ENCODE measurements at places on chromosomes 12 and 14.

DNA sequence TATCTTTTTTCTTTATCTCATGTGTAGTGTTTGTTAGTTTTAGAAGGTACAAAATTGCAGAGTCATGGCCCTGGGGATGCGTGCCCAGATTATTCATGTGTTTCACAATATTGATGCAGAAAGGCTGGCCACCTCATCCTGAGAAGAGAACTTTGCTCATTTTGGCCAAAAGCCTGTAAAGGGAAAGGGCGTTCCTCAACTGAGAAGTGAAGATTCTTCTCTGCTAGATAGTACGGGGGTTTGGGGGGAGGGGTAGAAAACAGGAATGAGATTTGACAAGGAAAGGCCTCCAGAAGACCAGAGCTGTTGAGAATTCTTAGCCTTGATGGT is 1.7 kb downstream of the MGST1 start:
- no peak for DNase-seq

DNA sequence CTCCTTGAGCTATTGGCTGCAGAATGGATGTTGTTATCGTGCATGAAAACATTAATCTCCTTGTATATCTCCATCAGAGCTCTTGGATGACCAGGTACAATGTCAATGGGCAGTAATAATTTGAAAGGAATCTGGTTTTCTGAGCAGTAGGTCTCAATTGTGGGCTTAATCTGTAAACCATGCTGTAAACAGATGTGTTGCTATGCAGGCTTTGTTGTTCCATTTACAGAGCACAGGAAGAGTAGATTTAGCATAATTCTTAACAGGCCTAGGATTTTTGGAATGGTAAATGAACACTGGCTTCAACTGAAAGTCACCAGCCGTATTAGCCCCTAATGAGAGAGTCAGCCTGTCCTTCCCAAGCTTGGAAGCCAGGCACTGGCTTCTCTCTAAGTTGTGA is 50.4 kb downstream of the ATG14 start:
- no peak for DNase-seq

DNA sequence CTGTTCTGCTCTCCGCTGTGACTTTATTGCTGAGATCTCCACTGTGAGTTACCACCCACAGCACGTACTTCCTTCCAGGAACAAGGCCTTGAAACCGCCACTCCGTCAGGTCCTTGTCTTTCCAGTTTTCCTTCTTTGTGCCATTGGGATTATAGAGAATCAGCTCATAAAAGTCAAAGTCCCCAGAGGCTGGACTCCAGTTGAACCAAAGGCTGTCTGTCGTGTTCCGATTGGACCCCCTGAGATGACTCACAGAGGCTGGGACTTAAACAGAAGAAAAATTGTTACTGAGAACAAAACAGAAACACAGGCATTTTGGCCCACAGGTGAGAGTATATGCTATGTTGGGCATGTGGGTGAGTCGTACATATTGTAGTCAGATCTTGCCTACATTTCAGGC is 76.6 kb downstream of the PTPRB start:
- no peak for DNase-seq

DNA sequence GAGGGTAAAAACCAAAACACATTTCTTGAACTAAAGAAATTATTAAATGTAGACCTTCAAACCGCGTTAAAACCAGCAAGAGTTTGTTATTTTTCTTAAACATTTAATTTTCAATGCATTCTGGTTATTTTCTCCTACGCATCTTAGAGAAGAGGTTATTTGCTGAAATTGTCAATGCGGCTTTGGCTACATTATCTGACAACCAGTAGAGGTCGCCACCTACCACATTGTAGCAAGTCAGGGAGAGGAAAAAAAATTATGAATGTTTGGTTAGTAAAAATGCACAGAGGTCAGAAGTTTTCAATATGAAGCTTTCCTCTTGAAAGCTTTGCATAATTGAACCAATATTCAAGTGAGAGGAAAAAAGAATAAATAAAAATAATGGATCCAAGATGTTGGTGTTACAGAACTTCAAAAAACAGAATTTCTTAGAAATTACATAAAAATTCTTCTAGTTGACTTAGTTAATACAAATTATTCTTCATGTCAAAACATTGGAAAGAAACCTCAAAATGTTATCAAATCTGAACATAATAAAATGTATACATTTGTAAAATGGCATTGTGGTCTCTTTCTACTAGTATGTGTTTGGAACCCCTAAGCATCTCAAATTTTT is 159.4 kb upstream of the TMTC2 start:
- DNase-seq, result peak; percentile 14

DNA sequence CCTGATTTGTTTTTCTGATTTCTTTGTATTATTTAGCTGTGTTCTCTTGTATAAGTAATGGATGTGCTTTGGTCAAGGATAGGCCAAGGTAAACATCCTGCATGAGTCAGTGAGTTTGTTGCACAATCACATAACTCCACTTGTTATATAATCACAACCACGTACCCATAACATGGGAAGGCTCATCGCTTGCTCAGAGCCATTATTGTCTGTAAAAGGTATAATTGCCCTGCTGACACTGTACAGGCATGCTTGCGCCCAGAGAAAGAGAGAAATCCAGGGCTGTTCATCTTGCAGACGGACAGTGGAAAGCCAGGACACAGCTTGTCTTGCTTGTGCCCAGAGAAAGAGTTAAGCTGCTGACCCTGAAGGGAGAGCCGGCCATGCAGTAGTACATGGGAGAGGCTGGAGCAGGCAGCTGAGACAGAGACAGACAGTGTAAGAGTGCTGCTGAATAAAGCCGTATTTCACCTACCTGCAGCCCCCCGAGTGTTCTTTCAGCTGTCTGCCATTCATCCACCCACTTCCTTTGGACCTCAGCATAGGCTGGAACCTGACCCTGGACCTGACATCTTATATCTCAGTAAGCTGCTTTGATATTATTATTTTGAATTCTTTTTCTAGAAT is 174.7 kb upstream of the DAAM1 start:
- DNase-seq, result no peak

DNA sequence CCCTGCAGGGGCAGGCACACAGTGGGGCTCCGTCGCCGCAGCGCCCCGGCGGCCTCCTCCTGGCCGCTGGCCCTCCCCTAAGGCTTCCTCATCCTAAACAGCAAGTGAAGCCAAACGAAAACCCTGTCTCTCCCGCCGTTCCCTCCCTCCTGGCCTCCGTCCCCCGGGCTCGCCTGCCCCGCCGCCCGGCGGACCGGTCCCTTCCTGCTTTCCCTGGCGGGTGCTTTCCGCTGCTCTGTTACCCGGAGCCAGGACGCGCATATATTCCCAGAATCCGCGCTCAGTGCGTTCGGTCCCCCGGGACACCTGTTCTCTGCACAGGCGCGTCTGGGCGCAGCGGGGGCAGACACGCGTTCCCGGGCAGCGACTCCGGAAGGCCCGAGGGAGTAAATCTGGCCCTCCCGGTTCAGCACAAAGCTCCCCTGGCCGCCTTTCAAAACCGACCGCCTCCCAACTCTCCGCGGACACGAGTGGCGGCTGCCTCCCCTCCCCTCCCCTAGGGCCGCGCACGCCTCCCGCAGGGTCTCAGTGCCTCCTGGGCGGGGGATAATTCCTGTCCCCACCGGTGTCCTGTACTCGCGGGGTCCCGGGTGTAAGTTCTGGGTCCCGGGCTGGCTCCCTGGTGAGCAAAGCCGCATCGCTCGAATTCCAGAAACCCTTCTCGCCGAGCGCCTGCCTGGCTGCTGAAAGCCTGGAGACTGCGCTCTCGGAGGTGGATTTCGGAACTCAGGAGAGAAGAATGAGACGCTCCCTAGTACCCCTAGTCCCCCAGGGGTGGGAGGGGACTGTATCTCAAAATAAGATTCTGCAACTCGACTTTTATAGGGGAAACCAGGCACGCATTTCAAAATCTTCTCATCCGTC is 21.4 kb upstream of the CEP170B start:
- DNase-seq, result no peak

- DNase-seq, result no peak
These were observed 28.1 kb upstream of the PPM1A start for GRCh38 chr14:60220917-60221316.

DNA sequence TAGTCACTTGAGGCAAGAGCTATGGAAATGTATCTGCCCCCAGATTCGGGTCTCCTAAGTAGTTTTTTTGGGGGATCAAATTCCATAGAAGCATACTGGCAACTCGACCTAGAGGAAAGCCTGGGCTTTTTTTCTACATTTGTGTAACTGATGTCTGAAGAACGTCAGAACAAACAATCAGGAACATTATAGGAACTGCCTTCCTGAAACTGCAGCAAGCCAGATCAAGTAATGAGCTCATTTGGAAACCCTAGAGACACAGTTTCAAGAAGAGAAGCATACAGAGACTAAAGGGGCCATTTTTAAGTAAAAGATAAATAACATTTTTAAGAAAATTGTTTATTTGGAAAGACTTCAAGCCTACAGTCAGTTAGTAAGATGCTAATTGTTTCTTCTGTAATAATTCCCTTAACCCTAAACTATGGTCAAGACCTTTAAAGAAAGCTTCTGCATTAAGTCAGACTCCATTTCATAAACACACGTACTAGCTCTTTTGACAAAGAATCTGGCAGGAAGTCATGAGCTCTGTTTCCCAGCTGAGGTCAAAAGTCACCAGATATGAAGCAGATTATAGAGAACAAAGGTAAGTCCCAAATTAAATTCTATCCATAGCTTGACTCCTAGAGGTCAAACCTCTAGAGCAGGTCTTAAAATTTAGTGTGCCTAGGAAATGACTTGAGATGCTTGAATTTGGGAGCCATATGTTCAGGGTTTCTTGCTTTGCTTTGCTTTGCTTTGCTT is 112.8 kb downstream of the EGLN3 start:
- no peak for DNase-seq

DNA sequence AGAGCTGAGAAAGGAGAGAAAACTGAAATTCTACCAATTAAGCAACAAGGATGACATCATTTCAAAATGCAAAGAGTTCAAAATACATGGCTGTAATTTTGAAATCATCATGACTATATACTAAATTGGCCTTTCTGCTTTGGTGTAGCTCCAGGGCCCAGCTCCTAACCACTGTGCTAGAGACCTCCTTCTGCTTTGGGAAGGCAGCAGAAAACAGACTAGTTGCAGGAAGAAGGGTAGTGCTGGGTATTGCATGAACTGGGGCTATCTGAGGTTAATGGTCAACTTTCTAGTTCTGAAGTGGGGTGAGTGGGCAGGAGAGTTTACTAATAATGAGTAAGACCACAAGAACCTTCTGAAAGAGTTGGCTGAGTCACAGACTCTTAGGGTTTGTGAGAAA is 66.2 kb downstream of the PTGER2 start:
- DNase-seq, result no peak

GRCh38 chr14:89507926-89508460 is 91.0 kb upstream of the FOXN3 start:
- no peak for DNase-seq

- no peak for DNase-seq
These were observed 10.5 kb downstream of the PALS1 start for GRCh38 chr14:67251573-67252226.
